ENCODE measurements at places on chromosomes 1 and 21. TPM values are rescaled to one million over a fixed set of nuclear protein-coding genes. Genes with fewer than 3 reads are reported as not detected.

The MPL gene
- total RNA-seq, result not detected

DNA sequence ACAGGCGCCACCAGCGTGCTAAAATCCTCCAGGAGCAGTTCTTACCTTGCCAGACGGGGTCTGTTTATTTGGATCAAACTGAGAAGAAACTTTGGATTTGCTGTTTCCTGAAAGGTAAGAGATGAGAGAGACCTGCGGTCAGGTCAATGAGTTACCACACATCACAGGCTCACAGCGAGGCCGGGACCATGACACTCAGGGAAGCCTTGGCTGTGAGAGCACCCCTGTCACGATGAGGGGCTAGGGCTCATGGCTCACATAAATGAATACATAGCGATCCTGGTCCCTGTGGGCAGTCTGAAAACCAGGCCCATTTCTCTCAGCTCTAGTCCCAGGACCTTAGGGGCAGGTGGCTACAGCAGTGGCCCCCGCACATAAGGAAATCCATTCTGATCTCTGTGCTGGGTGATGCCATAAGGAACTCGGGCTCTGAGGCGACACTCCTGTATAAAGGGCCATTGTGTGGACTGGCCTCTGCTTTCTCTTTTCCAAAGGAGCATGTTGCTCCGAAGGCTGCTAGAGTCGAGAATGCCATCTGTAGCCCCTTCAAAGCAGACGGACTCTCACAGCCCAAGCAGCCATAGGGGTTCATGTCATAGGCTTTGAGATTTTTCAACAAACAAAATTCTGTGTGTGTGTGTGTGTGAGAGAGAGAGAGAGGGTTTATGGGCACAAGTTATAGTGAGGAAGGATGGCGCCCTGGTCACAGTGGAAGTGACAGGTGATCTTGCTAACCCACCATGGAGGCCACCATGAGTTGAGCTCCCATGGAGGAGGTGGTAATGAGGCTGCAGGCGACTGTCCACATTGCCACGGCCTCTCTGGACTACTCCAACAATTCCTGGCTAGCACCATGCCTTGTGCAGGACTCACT is 9.0 kb upstream of the SRM start:
- no peak for DNase-seq

The GBP4 gene
- total RNA-seq, result 2.5 TPM

GRCh38 chr1:27098431-27099134 is 56.3 kb downstream of the SLC9A1 start:
- no peak for DNase-seq

- no peak for DNase-seq
Measured at GRCh38 chr1:235650341-235651169, 971 bp upstream of the GNG4 start.

- DNase-seq, result no peak
Measured at GRCh38 chr1:111615870-111616715, 3.5 kb upstream of the RAP1A start.

GRCh38 chr1:213416461-213417224 is 365.6 kb downstream of the RPS6KC1 start:
- DNase-seq, result no peak

- DNase-seq, result no peak
Measured at GRCh38 chr1:16127676-16128337, 28.1 kb downstream of the EPHA2 start.

GRCh38 chr1:156276966-156277381 is 5.7 kb downstream of the SMG5 start:
- DNase-seq, result no peak

The RALGPS2 gene
- 35.2 TPM for total RNA-seq

The VHLL gene
- not detected for total RNA-seq

GRCh38 chr1:61572046-61572445 is 152.9 kb downstream of the TM2D1 start:
- no peak for DNase-seq

DNA sequence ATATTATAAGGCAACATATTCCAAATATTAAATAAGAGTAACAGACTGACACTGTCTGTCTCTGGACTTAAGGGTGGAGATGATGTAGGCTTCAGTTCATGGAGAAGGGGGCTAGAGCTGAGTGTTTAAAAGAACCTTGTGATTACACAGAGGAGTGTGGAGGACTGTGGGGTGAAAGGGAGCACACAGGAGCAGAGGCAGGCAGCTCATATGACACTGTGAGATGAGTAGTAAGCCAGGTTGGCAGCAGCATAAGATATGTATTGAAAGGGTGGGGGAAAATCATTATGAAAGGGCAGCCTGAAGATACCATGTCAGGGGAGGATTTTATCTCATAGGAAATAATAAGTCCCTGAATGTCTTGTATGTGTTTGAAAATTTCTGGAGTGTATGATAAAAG is 104.5 kb downstream of the AK5 start:
- no peak for DNase-seq

DNA sequence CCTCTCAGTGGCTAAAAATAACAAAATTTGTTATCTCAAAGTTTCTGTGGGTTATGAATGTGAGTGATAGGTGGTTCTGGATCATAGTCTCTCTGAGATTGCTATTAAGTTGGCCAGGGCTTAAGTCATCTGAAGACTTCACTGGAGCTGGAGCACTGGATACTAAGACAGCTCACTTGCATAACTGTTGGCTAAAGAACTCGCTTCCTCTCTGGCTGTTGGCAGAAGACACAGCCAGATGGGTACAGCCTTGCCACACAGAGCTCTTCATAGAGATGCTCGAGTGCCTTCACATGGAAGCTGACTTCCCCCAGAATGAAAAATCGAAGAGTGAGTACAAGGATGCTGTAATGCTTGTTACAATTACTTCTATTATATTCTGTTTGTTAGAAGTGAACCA is 333.8 kb downstream of the ZP4 start:
- DNase-seq, result no peak

DNA sequence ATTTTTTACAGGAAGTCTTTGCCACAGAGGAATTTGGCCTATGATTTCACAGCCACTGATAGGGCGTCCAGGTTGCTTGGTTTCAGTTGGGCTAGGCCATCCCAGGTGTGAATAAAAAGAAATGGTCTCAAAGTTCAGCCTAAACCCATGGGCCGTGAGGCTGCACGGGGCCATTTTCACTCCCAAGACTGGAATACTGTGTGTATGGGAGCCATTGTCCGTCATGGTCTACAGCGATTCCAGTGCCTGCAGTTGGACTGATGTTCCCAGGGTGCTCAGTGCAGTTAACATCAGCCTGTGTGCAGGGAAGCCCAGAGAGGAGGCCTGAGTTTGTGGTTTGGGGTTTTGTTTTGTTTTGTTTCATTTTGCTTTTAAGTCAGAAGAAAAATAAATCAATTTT is 133.2 kb downstream of the ADSS2 start:
- no peak for DNase-seq

GRCh38 chr1:219099307-219099706 is 74.4 kb upstream of the LYPLAL1 start:
- DNase-seq, result no peak

The GRIK3 gene
- 0.11 TPM for total RNA-seq

DNA sequence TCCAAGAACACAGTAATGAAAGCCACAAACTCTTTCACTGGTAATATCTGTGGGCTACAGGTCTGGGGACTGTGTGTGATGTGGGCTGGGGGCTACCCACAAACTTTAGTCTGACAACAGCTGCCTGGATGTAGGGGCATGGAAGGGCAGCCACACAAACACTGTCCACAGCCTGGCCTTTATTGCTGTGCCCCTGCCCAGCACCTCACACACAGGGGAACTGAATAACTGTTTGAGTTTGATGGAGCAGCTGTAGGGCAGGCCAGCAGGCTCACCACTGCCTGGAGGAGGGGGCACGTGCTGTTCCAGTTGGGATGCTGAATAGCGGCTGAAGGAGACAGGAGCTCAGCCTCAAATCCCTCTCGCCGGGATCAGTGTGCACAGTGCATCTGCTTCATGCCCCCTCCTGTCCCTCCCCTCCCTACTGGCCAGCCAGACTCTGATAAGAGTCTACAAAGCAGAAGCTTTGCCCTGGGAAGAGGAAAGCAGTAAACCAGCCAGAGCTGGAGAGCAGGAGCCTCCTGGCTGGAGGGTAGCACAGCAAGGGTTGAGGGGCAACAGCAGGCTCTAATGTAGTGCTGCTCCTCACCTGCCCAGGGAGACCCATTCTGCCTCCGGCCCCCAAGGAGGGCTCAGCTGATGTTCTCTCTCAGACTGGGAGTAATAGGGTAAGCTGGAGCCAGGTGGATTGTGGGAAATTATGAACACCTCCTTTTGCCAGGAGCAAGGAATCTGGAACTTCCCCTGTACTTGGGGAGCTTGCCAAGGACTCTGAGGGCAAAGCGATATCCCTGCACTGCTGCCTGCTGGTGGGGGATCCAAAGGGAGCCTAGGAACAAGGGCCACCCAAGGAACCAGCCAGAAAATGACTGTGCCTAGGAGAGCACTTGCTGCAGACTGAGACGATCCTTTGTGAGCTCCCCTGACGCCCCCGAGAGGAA is 70.2 kb upstream of the GOLT1A start:
- no peak for DNase-seq

The ALG14 gene
- 1.3 TPM for total RNA-seq

GRCh38 chr1:12477936-12478611 is 139.9 kb downstream of the DHRS3 start:
- peak; percentile 42 for DNase-seq

DNA sequence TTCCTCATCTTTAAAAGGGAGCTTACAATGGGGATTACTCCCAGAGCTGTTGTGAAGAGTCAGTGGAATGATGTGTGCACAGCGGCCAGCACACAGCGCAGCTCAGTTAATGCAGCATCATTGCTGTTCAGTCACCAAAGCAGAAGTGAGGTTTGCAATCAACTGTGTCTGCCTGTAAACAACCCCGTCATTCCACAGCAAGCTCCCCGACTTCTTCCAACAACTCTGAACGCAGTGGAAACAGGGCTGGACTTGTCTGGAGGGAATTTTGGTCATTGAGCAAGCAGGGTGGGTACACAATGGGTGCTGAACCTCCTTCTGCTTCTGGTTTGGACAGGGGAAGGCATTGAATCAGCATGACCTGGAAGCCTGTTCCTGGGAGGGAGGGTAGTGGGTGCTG is 347.4 kb downstream of the PTPRU start:
- DNase-seq, result no peak

GRCh38 chr1:68294367-68295066 is 62.2 kb upstream of the WLS start:
- DNase-seq, result no peak

- no peak for DNase-seq
Measured at GRCh38 chr1:182114627-182115023, 53.1 kb upstream of the ZNF648 start.

The SAMD11 gene
- total RNA-seq, result 0.48 TPM

- no peak for DNase-seq
Measured at GRCh38 chr1:97338347-97338746, 582.5 kb downstream of the DPYD start.

The AGBL4 gene
- total RNA-seq, result not detected

- DNase-seq, result no peak
Measured at GRCh38 chr1:55654171-55654570, 439.0 kb upstream of the USP24 start.

The RHCE gene
- total RNA-seq, result not detected

The GSTM1 gene
- 299 TPM for total RNA-seq

DNA sequence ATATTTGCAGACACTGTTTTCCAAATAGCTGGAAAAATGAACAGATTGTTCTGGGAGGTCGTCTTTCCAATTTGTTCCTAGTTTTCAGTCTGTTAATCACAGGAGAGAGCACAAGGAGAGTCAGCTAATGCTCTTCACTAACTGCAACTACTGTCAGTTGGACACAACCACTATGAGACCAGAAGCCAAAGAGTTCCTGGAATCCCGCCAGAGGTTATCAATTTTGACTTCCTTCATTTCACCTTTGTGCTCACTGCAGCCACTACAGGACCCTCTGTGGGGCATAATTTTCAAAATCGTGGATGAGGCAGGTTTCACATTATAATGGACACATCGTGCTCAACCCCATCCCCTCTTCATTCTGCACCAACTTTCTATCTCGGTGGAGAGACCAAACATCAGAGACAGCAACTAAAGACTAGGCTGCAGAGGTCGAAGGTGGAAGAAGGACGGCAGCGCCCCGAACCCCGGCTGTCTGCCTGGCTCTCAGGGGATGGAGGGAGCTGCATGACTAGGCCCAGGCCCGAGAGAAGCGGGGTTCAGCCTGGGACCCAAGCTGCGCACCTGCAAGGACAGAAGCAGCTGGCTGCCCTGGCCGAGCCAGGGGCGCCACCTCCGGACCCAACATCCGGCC is 602 bp downstream of the KIAA0319L start:
- no peak for DNase-seq

DNA sequence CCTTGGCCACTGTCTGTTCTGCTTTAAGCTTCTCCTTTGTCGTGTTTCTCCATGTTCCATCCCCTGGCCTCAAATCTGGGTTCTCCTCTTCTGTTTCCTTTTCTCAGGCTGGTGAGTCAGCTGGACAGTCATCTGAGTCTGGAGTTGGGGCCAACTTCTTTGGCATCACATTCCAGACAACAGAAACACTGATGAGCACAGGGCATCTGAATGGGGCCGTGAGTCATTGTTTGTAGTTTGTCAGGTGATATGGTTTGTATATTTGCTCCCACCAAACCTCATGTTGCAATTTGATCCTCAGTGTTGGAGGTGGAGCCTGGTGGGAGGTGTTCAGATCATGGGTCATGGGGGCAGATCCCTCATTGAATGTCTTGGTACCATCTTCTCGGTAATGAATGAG is 14.3 kb upstream of the OLIG2 start:
- DNase-seq, result no peak
